ENCODE measurements at places on chromosomes 1 and 21.
A peak's percentile ranks its signal among the peaks of the same experiment; 100 is the strongest.

GRCh38 chr1:203992440-203992839, 80.5 kb upstream of the SOX13 start:
- DNase-seq = no peak

DNA sequence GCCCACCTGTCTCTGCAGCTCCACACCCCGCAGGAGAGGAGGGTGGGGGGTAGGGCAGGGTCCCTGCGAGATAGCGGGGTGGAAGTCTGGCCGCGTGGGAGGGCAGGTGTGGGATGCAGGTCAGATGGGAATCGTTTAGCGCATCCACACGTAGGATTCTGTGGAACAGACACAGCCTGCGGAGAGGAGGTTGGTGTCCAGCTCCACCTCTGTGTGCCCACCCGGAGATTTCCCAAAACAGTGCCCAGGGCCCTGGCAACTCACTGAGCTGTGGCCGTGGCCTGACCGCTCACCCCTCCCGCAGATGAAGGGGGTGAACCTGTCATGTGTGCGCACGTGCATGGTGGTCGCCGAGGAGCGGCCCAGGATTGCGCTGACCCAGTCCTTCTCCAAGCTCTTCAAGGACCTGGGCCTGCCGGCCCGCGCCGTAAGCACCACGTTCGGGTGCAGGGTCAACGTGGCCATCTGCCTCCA, 46.9 kb downstream of the S100B start:
- no peak for DNase-seq

- DNase-seq = no peak
These were observed 28.5 kb upstream of the SDE2 start for GRCh38 chr1:226027538-226028217.

DNA sequence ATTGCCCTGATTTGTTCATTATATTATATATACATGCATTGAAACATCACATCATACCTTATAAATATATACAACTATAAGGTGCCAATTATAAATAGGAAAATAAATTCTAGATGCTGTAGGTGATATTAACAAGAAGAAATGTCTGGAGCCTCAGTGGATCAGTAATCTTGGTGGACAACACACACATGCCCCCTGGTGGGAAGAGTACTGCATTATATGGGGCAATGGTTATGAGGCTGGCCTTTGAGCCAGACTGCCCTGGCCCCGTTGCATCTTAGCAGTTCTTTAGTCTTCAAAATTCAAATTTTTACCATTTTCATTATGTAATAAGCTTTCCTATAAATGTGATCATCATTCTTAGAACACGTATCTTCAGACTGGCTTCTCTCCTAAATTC, 335.0 kb upstream of the GREM2 start:
- peak; percentile 74 for DNase-seq

GRCh38 chr1:58813801-58814200, 30.0 kb upstream of the JUN start:
- no peak for DNase-seq

All from WERI-Rb-1 (cell line).